ENCODE measurements at places on chromosomes 6 and 20. TPM values are rescaled to one million over a fixed set of nuclear protein-coding genes. Genes with fewer than 3 reads are reported as not detected.

- DNase-seq: no peak
Observed at GRCh38 chr6:51429017-51429712, 610.5 kb downstream of the TFAP2B start.

DNA sequence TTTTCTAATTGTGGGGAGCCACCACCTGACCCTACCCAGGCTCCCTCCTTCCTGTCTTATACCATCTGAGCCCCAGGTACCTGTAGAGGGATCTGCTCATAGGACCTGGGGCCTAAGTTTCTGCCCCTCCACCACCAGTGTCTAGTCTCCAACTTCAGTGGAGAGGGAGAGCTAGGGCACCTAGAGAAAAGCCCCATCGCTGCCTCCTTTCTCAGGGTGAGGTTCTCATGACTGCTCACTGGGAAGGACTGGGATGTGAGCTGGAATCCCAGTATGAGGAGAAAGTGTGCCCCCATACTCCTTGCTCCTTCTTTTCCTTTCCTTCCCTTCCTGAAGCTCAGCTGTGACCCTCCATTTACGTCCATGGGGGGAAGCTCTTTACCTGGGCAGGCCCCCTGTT, 231.6 kb downstream of the LRFN2 start:
- DNase-seq: no peak

GRCh38 chr6:39137245-39137644, 22.3 kb upstream of the SAYSD1 start:
- peak; percentile 65 for DNase-seq

GRCh38 chr6:1596088-1596852, 13.4 kb upstream of the FOXC1 start:
- peak; percentile 76 for DNase-seq

Gene IL17A
- not detected for total RNA-seq
